ENCODE measurements at places on chromosomes 12 and 14.

DNA sequence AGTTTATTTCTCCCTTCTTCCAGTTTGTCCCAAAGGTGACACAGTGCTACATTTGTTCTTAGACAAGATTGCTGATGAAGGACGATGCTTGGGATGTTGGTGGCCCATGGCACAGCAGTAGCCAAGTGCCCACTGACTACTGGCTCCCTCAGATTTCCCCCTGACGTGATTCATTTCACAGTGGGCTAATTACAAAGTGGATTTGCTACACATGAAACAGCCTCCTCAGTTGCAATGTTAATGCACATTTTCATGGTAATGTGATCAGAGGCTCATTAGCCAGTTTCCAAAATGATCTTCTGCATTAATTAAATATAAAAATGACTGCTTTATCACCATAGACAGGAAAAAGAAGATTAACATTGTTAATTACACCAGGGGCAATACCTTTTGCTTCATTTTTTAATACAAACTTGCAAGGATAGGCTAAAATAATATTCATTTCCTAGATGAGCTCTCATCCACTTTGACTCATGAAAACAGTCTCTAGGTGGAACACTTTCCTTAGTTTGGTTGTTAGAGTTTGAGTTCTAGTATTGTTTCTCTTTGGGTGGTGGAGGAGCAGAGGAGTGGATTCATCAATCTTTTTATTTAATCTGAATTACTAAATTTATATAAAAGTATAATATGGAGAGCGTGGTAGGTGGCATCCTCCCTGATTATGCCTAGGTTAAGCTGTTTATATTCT, 250.9 kb downstream of the PDZRN4 start:
- no peak for DNase-seq

- no peak for DNase-seq
These were observed 388.7 kb downstream of the NUAK1 start for GRCh38 chr12:105750096-105750495.

- DNase-seq: no peak
These were observed 92.4 kb downstream of the PELI2 start for GRCh38 chr14:56210571-56210970.

- no peak for DNase-seq
These were observed 171.8 kb upstream of the KRR1 start for GRCh38 chr12:75683220-75683619.

- DNase-seq: no peak
These were observed 341.6 kb downstream of the VRK1 start for GRCh38 chr14:97138801-97139200.

- DNase-seq: no peak
These were observed 47.8 kb upstream of the PDE3A start for GRCh38 chr12:20320552-20320951.

DNA sequence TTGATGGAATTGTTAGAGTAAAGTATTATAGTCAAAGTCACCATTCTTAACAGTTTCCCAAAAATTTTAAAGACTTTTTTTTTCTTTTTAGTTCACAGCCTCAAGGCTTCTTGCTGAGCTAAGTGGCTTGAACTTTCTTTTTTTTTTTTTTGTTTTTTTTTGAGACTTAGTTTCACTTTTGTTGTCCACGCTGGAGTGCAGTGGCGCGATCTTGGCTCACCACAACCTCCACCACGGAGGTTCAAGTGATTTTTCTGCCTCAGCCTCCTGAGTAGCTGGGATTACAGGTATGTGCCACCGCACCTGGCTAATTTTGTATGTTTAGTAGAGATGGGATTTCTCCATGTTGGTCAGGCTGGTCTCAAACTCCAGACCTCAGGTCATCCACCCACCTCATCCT, 92.8 kb downstream of the SETD3 start:
- peak; percentile 31 for DNase-seq

DNA sequence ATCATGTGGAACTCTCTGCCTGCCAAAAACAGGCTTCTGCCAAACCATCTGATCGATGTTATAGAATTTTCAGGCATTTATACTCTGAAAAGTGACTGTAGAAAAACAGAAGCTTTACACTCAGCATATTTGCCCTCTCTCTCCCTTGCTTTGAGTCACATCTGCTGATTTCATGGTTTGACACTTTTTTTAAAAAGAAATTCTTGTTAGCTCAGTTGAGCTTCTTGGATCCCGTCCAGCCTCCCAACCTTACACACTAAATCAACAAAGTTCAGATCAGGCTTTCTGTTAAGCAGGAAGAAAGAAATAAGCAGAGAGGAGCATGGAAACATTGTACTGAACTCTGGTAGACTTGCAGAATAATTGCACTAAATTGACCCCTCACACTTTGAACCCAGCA, 193.6 kb upstream of the SEL1L start:
- no peak for DNase-seq

DNA sequence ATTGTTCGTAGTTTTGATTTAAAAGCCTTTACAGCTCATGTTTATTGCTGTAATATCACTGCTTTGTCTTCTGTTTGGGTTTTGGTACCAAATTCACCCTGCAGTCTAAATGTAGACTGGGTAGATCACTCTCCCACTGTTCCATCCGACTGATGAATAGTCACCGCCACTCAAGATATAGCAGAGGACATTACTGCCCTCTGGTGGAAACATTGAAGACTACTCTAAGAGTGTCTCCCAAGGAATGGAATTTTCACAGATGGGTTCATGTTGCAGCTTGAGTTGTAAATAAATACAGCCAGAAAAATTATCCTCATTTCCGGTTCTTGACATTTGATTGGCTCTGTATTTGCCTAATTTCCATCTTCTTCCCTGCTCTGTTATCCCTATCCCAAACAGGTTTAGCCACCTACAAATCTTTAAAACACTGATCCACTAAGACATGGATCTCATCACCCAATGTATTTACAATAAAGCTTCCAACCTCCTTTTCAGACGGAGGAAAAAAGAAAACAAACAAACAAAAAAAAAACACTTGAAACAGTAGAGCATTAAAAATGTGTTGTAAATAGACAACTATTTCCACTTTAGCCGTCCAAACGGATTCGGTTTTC, 198.3 kb upstream of the CPNE8 start:
- DNase-seq: no peak

GRCh38 chr12:89593873-89594272, 68.0 kb upstream of the POC1B start:
- DNase-seq: no peak

- no peak for DNase-seq
These were observed 10.4 kb downstream of the FAM181A start for GRCh38 chr14:93937519-93937918.

DNA sequence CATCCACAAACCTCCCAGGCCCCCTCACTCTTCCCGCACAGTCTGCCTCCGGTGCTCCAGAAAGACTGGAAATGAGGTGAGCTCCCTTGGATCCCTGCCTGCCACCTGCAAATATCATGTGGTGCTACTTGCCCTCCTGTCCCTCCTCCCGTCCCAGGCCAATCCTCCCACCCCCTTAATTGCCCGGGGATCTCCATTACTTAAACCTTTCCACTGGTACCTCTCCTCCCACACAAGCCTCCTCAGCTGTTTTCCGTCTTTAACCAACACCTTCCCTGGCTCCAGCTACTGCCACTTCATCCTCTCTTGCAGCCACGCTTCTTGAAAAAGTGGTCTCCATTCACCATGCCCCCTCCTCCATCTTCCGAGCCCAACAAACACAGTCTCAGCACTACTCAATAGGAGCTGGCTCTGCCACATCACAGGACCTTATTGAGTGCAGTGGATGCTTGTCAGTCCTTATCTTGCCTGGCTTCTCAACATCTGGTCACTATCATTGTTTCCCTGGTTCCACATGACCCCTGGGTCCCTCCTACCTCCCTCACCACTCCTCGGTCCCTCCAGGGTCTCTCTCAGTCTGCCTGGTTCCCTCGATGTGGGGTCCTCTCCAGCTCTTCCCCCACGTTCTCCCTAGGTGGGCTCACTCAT, 11.5 kb downstream of the FAIM2 start:
- DNase-seq: no peak

DNA sequence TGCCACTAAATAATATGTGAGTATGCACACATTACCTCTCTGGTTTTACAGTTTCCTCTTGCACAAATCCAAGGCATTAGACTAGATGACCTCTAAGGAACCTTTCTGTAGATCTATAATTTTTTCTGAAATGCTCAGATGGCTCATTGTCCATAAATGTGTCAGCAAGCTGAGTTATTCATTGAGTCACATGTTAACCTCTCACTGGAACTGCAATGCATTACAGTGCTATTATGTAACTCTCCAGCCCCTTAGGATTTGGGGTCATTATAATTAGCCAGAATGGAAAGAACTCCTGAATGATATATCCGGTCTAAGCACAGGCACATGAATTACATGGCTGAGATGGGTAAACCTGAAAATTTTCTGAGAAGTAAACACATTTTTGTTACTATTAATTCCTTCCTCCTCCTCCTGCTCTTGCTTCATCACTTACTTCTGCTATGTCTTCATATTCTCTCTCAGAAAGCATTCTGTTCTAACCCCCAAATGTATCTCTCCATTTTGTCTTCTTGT, 20.3 kb upstream of the DRAM1 start:
- DNase-seq: no peak

GRCh38 chr12:10669533-10669932, 4.3 kb downstream of the STYK1 start:
- no peak for DNase-seq

DNA sequence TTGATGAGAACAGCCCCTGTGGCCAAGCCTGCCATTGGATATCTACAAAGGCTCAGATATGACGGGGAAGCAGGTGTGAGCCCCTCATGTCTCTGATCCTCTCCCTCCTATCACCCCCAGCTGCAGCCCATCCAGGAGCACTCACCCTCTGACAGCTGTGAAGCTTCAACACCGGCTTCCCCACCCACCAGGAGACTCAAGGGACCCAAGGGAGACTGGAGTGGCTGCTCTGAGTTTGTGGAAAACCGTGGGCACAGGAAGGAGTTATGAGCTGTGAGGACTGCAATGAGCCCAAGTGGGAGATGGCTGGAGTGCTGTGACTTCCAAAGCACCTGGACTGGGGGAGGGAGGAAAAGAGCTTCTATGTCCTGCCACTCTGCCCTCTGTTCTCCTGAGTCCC, 7.9 kb downstream of the IFI27L2 start:
- DNase-seq: no peak

- no peak for DNase-seq
These were observed 255.2 kb upstream of the DDHD1 start for GRCh38 chr14:53408175-53408879.

DNA sequence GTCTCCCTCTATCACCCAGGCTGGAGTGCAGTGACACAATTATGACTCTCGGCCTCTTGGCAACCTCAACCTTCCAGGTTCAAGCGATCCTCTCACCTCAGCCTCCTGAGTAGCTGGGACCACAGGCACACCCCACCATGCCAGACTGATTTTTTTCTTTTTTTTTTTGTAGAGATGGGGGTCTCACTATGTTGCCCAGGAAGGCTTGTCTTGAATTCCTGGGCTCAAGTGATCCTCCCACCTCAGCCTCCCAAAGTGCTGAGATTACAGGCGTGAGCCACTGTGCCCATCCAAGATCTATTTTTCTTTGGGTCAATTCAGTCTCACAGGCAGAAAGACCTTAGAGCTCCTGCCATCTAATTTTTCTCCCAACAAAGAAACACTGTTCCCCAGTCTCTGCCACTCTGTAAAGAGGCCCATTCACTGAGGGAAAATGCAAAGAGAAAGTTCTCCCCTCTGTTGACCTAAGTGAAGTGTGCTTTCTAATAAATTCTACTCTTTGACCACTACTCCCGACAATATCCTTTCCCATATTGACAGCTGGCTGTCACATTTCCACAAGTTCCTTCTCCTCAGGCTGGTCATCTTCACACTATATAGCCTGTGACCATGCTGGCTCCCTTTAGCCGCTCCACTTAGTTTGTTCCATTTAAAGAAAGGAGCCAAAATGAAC, 23.3 kb downstream of the TMED8 start:
- DNase-seq: no peak

GRCh38 chr14:56087671-56088471, 30.3 kb upstream of the PELI2 start:
- no peak for DNase-seq

DNA sequence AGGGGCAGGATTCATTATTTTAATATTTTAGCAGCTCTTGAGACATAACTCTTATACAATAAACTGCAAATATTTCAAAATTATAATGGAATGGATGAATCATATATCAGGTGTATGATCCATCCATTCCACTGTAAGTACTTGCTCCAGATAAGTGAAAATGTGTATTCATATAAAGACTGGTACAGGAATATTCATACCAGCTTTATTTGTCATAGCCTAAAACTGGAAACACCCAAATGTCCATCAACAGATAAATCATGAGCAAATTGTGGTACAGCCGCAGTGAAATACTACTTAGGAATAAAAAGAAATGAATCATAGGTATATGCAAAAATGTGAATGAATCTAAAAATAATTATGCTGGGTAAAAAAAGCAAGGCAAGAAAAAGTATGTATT, 263.6 kb upstream of the SYT10 start:
- DNase-seq: no peak

Data from CD8-positive, alpha-beta T cell (primary cell).